ENCODE measurements at places on chromosomes 7 and 10.

DNA sequence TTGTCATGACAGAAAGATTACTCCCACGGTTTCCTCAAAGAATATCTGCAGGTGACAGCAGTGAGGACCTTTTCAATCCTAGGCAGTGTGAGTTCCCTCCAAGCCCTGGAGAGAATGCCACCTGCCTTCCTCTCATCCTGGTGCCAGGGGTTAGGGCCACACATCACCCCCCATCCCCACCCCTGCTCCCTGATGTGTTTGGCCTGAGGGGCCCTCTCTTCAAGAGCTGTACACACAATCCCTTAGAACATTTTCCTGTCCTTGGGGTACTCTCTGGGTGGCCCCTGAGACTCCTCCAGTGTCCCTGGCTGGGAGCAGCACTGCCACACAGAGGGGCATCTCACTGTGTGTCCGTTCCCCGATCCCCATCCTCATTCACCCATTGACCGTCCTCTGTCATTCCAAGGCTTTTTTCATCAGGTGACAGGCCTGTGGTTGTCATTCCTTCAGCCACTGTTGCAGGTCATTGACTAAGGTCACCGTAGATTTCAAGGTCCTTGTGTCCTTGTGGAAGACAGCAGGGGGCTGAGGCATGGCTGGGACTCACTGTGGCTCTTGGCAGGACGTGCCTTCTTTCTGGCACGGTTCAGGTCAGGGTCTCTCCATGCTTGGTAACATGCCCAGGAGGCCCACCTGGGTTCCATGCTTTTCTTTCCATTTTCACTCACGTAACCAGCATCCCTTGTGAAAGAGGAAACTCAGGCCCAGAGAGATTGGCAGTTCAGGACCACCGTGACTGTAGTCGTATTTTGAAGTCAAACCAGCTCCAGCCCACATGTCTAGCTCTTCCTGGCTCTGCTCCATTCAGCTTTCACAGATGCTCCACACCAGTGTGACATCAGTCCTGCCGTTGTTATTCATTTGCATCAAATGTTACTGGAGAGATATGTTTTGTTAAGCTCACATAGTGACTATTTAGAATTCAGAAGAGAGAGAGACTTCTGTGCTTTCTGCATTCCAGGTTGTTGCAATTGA, 26.8 kb upstream of the BTBD16 start:
- no peak for DNase-seq

DNA sequence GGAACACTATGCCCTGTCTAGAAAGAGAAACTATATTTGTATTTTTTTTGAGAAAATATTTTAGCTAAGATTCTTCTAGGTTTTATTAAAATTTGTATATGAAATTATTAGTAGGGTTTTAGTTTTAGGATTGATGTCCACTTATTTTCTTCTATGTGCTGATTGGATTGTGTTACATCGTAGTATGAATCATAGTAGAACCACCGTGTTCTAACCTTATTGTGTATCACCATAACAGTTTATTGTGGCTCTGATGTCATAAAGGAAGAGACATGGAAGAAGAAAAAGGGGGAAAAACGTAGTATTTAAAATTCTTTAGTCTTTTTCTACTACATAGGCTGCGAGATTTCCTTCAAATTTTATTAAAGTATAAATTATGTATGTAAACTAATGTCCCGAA, 1.9 kb downstream of the AGBL3 start:
- no peak for DNase-seq

GRCh38 chr10:15605740-15606369, 113.9 kb downstream of the ITGA8 start:
- no peak for DNase-seq

GRCh38 chr7:46933596-46933995, 648.3 kb downstream of the TNS3 start:
- DNase-seq: no peak

DNA sequence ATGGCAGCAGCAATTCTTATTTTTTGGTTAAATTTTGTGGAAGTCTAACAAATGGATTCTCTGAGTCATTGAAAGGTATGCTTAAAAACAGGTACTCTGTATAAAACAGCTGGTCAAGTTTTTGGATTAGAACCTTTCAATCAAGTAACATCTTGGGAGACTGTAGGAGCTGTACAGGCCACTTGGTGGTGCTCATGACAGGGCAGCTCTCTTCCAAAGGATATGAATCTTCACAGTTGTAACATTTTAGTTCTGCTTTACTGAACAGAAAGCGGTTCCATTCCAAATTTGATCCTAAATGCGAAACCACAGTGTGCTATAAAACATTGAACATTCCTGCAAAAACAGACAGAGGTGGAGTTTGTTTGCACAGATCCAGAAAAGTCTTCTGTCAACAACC, 44.5 kb upstream of the AGR3 start:
- DNase-seq: no peak

GRCh38 chr7:42471573-42472174, 234.7 kb upstream of the GLI3 start:
- no peak for DNase-seq

- no peak for DNase-seq
Measured at GRCh38 chr7:88315522-88315921, 8.8 kb upstream of the STEAP4 start.

DNA sequence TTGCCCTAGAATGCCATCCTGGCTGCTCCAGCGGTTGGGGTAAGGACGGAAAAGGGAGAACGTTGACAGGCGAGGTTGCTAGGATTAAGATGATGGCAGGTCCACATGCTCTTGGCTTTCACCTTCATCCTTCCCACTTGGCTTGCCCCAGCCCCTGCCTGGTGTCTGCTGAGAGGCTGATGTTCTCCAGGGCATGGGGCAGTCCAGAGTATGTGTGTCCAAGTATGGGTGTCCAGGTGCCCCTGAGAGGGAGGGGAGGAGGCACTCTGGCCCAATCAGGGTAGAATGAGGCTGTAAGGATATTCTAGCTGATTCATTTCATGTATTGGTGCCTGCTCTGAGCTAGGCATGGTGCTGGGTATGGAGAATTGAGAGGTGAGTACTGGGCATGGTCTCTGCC, 12.6 kb downstream of the NEURL1 start:
- DNase-seq: no peak

DNA sequence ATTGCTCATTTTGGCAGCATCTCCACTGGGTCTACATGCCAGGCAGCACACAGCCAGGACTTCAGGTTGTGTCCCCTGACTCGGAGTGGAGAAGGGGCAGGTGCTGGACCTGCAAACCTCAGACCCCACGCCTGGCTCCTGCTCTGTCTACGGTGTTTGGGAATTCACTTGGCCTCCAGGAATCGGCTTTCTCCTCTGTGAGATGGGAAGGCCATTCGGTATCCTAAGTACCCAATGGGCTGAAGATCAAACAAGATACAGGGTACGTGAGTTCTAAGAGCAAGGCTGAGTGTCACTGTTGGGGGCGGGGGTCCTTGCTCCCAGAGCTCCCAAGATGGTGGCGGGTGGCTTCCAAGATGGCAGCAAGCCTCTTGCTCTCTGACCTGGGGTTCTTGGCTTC, 73.2 kb upstream of the EN2 start:
- DNase-seq: no peak

- no peak for DNase-seq
Measured at GRCh38 chr7:159099711-159100231, 44.9 kb downstream of the VIPR2 start.

- no peak for DNase-seq
Measured at GRCh38 chr7:50166997-50167965, 74.2 kb upstream of the ZPBP start.

GRCh38 chr7:101420436-101420835, 57.8 kb downstream of the COL26A1 start:
- DNase-seq: no peak

DNA sequence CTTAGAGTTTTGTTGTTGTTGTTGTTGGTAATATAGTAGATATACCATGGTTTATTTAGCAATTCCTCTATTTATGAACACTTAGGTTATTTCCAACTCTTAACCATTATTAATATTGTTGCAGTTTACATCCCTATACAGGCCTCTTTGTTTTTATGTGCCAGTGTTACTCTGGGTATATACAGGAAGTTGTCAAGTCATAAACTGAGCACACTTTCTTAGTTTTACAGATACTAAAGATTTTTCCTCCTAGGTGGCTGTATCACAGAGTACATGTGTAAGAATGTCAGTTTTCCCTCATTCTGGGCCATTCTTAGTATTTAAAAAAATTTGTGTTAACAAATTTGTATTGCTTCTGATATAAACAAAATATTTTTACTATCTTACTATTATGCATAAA, 128.4 kb downstream of the ARL4A start:
- DNase-seq: no peak

- no peak for DNase-seq
Measured at GRCh38 chr10:71817831-71818655, 33.0 kb downstream of the PSAP start.

Data from activated CD4-positive, alpha-beta T cell treated with anti-CD3 and anti-CD28 coated beads for 24 hours (primary cell).